Caco-2 (cell line): ENCODE measurements at places on chromosomes 11 and 22.

GRCh38 chr22:35721960-35722359 lies 4.3 kb downstream of the APOL5 start:
- DNase-seq: no peak

GRCh38 chr11:113159988-113160807 lies 154.2 kb upstream of the TTC12 start:
- DNase-seq: no peak

GRCh38 chr11:121904148-121904547 lies 211.9 kb downstream of the BLID start:
- DNase-seq: no peak

GRCh38 chr11:73467505-73467904 lies 91.3 kb downstream of the RELT start:
- no peak for DNase-seq

DNA sequence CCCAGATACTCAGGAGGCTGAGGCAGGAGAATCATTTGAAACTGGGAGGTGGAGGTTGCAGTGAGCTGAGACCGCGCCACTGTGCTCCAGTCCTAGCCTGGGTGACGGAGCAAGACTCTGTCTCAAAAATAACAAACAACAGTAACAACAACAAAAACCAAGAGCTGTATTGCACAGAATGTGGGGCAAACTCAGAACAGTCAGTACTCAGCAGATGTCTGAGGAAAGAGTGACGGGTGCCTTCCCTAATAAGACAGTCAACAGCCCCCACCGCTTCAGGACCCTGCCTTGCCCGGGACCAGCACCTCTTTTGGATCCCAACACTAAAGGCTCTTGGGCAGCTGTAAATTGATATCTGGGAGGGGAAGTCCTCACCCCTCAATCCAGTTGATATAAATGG lies 40.3 kb downstream of the RIBC2 start:
- no peak for DNase-seq

DNA sequence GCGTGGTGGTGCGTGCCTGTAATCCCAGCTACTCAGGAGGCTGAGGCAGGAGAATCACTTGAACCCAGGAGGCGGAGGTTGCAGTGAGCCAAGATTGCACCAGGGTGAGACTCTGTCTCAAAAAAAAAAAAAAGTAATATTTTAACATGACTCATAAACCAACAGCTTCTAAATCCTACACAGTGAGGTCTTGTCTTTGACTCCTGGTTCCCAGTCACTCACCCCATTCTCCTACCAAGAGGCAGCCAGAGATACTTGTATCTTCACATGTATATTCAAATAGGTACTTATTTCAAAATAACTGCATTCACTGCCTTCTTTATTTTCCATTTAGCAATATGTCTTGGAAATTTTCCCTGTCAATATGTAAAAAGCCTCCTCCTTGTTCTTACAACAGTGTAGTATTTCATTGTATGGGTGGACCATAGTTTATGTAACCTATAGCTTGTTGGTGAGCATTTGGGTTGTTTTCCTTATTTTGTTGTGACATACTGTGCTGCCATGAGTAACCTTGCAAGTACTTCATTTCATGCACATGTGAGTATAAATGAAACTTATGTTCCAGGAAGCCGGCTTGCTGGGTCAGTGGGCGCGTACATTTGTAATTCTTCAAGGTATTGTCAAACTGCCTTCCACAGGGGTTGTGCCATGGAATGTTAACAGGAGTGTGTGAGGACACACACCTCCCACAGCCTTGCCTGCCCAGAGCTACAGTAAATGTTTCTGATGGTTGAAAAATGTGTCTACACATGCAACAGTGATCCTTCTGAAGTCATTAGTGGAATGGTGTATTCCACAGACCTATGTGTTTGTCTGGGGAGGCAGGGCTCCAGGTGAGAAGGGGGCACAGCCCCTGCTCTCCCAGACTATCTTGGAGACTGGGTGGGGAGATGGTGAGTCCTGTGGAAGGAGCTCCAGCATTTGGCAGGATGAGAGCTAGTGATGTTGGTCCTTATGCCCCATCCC lies 47.9 kb downstream of the OSBP2 start:
- DNase-seq: no peak

DNA sequence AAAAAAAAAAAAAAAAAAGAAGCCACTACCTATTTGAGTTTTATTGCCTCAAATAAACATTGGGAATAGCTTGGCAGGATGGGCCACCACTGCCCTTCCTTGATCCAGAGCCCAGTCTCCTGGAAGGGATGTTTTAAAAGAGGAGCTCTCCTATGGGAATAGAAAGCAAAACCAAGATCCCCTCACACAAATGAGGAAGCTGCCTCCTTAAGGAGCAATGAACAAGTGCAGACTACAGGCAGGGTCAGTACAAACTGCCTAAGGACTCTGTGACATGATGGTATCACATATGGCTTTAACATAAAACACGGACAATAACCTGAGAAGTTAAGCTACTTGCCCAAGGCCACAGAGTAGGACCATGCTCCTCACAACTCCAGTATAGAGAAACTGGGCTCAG lies 120.8 kb downstream of the NAT10 start:
- no peak for DNase-seq

DNA sequence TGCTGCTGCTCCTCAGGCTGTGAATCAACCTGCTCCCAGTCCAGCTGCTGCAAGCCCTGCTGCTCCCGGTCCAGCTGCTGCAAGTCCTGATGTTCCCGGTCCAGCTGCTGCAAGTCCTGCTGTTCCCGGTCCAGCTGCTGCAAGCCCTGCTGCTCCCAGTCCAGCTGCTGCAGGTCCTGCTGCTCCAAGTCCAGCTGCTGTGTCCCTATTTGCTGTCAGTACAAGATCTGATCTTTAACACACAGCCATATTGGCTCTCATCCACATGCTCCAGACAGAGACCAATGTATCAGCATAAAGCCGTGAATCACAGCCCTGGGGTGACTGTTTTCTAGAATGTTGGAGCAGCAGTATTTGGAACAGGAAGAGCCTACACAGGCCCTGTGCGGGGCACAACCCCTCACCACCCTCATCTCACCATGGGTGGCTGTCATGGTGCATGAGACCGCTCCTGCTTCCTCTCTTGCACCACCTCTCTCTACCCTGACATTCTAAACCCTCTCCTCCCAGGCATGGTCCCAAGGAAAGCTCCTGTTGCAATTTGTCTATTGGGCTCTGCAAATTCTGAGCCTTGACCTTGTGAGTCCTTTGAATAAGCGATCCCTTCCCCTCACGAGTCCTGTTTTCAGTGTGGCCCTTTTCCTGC lies 3.5 kb downstream of the KRTAP5-10 start:
- DNase-seq: no peak

DNA sequence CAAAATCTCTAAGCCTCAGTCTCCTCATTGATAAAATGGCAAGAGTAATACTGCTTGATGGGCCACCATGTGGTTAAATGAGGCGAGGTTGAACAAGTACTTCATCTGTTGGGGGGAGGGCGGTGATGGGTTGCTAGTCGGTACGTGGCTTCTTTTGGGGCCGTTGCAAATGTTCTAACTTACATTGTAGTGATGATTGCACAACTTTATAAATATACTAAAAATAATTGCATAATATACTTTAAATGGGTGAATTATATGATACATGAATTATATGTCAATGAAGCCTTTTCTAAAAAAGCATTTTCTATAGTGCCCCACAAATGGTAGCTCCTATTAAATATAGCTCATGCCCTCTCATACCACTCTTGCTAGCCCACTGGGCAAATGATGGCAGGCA lies 6.5 kb downstream of the MS4A8 start:
- DNase-seq: no peak

GRCh38 chr11:78946945-78947902 lies 372.6 kb upstream of the NARS2 start:
- no peak for DNase-seq

GRCh38 chr11:119421351-119421750 lies 1.6 kb downstream of the THY1 start:
- DNase-seq: no peak
